ENCODE measurements at places on chromosomes 12 and 14.

DNA sequence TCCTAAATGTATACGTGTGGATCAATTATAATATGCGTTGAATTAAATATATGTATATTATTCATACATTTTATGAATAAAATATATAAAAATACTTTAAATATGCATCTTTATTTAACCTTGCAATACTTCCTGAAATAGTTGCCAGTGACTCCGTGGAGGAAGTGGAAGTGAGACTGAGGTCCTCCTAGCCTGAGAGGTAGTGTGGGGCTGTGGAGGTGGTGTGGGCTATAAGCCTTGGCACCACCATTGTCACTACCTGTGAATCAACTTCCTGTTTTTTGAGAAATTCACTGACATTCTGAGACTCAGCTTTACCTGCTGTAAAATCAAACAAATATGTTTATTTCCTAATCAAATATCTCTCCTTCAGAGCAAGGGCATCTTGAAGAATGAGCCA, 514.2 kb downstream of the VRK1 start:
- DNase-seq = no peak

GRCh38 chr12:2326470-2326869, 273.7 kb downstream of the CACNA1C start:
- DNase-seq = no peak

DNA sequence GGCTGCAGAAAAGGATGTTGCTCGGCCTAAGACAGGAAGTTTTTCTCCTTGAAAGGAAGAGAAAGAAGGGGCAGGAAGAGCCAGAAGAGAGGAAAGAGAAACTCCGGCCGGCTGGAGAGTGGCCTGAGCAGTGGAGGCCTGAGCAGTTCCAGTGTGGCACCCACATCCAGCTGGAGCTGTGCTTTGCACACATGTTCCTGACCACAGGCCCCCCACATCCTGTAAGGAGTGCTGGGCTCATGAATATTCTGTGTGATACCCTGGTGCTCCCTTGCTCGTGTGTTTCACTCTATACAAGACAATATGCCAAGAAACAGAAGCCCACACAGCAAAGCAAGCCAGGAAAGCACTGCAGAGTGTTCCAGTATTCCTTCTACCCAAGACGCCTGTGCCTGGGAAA, 27.1 kb downstream of the POLE start:
- DNase-seq = no peak

DNA sequence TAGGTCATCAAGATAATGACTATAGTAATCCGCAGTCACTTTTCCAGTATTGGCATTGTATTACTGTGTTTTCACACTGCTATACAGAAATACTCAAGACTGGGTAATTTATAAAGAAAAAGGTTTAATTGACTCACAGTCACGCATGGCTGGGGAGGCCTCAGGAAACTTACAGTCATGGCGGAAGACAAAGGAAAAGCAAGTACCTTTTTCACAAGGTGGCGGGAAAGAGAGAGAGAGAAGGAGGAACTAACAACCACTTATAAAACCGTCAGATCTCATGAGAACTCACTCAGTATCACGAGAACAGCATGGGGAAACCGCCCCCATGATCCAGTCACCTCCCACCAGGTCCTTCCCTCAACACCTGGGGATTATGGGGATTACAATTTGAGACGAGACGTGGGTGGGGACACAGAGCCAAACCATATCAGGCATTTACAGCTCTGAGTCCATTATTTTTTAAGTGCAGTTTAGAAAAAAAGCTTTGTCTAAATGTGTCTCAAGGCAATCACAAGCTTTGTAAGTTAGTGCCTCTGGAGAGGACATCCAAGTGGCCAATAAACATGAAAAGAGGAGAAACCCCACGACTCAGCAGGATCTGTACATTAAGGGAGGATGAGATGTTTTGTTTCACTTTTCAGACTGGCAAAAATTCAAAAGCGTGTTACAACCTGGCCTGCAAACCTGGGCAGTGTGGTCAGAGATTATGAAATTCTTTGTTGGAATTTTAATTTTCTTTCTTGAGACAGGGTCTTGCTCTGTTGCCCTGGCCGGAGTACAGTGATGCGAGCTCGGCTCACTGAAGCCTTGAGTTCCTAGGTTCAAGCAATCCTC, 82.0 kb downstream of the DNAH10 start:
- no peak for DNase-seq

DNA sequence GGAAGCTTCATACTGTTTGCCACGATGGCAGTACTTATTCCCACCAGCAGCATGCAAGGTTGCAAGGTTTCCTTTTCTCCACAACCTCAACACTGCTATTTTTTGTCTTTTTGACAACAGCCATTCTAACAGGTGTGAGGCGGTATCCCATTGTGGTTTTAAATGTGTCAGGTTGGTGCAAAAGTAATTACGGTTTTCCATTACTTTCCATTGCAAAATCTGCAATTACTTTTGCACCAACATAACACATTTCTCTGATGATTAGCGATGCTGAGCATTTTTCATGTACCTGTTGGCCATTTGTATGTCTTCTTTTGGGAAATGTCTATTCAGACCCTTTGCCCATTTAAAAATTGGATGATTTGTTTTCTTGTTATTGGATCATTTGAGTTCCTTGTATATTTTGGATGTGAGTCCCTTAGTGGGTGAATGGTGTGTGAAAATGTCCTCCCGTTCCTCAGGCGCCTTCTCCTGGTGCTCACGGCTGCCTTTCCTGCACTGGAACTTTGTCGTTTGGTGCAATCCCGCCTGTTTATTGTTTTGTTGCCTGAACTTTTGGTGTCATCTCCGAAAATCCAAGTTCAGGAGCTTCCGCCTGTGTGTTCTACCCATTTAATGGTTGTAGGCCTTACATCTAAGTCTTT, 213.6 kb downstream of the KIF26A start:
- DNase-seq = no peak

GRCh38 chr12:123979566-123979965, 6.6 kb downstream of the ZNF664 start:
- DNase-seq = no peak

- DNase-seq = no peak
Measured at GRCh38 chr12:60174941-60175340, 579.1 kb downstream of the SLC16A7 start.

DNA sequence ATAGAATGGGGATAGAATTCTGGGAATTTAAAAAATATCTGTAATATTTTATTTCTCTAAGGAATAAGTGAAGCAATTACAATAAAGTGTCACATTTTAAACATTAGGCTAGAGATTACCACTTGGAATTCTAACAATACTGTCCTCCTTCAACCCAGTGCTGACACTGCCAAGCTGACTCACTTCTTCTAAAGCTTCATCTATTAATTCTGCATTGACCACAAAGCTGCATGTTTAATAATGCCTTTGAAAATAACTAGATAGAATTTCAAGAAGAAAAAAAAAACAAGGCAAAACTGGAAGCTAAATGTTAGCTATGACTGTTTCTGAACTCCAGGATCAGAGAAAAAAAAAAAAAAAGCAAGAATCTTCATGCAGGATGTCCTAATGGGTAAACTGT, 970.7 kb upstream of the FBXO33 start:
- DNase-seq = no peak

DNA sequence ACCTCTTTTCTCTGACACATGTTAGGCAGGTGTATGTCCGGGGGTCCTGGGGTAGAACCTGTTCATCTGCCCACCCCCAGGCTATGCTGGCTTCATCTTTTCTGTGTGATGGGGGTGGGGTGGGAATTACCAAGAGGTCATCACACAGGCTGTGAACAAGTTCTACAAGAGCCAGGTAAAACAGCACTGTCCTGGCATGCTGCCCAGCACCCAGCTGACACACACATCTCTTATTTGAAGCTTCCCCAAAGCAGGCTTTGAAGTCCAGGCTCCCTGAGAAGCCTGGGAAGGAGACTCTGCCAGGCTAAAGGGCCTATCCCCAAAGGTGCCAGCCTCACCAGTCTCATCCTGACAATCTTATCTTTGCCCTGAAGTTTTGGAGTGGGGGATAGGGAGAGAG, 141.1 kb downstream of the ALG10 start:
- DNase-seq = no peak

DNA sequence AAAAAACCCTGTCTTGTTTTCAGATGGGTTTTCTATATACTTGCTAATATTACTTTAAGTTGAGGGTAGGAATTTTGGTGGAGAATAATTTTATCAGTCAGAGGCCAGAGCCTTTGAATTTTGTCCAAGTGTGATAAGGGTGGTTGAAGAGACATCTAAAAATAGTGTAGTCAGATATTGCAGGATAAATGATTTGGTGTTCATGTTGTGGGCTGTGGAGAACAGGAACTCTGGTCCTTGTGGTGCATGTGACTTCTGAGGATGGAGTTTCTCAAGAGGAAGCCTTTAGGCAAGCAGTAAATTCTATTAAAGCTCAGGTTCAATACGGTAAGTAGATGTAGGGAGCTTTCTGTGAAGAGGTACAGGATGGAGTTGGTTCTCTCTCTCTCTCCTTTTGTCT, 2.8 kb downstream of the ADAM21 start:
- no peak for DNase-seq

DNA sequence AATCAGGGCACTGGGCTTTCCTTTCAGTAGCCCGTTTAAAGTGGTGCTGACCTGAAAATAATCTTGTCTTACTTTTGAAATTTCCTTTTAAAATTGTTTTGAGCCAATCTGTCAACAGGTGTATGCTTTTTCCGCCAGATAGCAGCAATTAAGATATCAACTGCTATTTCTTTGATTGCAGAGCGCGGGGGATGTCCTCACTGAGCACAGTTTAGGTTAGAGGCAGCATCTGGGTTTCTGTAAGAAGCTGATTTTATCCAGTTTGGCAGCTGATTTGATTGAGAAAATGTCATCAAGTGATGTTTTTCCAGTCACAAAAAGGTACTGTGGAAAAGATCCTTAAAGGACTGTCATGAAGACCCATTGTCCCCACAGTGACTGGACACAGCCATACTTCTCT, 371.8 kb downstream of the ADAMTS20 start:
- DNase-seq = no peak

DNA sequence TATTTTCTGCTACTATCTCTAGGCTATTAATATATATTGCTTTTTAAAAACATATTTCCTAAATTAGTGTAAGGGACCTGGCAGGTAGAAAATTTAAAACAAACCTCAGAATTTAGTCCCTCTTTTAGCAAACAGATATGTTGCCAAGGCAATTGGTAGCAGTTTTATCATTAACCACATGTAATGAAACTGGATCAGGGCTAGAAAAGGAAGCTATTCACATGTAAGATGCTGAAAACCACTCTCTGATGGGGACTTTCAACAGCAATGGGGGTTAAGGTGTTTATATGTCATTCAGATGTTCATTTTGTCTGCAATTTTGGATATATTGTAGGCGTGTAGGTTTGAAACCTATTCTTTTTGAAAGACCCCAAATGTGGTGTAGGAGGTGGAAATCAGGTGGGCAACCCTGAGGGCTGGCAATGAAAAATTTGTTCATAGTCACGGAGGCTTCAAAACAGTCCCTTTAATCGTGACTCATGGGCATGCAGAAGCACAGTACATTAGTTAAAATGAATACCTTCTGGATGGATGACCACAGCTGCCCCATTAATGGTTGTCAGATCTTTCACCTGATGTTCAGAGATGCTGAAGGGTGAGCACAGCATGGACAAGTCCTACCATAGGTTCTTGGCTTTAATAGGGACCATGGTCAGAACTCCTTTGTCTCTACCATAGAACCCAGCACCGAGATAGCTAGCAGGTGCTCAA, 5.9 kb upstream of the PKP2 start:
- DNase-seq = no peak

DNA sequence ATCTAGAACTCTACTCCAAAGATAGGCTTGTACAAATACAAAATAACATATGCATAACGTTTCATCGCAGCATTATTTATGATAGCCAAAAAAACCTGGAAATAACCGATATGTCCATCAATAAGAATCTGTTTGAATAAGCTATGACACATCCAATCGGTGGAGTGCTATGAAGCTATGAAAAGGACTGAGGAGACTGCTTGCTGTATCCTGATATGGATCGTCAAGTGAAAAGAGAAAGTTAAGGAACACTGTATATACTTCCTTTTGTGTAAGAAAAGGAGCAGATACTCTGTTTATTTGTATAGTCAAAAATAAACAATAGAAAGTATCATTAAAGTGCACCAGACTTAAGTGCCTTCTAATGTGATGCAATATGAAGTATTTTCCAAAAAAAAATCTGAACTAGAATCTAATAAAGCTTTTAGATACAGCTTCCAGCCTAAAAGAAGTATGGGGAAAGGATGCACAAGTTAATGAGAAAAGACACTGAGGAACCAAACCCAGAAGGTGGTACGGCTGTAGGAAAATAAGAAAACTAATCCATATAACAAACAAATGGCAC, 645 bp upstream of the KLHDC1 start:
- peak; percentile 8 for DNase-seq

GRCh38 chr14:75188520-75189268, 12.3 kb upstream of the TMED10 start:
- no peak for DNase-seq

DNA sequence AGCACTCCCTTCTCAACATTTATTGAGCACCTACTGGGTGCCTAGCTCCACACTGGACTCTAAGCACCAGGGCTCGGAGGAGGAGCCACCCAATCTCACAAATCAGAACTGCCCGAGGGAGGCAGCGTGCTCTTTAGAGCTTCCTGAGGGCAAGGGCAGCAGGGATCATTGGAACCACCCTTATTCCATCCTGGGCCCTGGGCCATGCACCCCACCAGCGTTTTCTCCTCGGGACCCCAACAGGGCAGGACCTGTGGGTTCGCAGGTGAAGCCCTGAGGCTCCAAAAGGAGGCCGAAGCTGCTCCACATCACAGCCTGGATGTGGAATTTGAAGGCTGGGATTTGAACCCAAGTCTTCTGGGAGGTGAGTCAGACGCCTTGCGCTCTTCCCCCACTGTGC, 15.4 kb downstream of the TMEM119 start:
- no peak for DNase-seq

DNA sequence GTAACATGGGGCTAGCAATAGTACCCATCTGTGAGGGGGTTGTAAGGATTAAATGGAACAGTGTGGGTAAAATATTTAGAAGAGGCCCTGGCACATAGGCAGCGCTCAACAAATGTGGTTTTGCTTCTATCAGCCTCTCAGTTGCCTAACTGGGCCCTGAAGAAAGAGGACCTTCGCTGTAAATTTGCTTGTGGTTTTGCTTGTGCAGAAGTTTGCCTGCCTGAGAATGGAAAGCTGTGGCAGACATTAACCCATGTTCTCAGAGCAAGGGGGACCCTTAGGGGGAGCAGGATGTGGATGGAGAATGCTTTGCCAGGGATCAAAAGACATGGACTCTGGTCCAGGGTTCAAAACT, 160.1 kb downstream of the BRMS1L start:
- DNase-seq = peak; percentile 13

DNA sequence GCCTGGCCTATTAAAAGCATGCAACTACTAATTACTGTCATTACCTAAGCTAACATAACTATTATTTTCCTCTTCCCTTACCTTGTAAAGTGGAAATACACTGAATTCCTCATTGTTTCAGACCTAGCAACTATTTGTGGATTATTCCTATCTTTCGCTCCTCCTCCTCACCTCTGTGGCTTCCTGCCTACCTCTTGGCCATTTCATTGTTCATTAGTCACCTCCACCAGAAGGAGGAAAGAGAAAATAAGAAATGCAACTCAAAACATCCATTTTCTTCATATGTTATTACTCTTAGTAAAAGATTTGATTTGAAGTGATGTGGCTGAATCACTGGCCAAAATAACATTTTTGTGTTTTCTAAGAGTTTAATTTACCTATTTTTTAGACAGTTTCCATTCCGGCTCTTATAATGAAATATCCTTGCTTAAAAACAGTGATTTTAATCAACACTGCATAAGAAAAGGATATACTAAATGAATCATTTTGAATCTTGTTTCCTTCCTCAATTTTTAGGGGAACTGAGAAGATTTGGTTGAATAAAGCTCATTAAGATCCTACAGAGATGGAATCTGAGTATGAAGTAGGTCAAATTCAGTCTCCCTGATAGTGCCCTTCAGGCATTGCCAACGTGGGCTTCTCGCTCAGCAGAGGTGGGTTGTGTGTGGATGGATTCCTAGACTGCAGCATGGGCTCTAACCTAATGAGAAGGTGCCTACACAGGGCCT, 27.6 kb upstream of the ARHGAP5 start:
- DNase-seq = no peak
